ENCODE measurements at places on chromosomes 2 and 18.

- no peak for DNase-seq
- no peak overlapping the region for H3K27ac ChIP-seq
- H3K36me3 ChIP-seq, result no peaks in the 10 kb centered on the region
- H3K27me3 ChIP-seq, result no peaks in the 10 kb centered on the region
Measured at GRCh38 chr18:42611134-42611533, 504.4 kb downstream of the RIT2 start.

DNA sequence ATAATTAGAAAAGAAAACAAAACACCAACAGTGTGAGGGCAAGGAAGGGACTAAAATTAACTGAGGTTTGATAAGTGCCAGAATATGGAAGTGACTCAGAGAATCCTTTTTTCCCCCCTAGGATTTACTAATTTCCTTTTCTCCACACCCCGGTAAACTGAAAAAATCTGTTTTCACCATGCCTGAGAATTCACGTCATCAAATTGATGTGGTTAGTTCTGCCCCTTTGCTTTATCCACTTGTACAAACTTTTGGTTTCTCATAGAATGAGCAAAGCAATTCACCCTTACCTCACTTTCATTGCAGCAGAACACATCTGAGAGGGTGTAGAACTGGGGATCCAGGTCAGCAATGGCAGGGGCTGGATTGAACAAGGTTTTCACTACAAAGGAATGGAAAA is 57.8 kb downstream of the RBKS start:
- H3K4me1 ChIP-seq, result peaks cover 4% of the 10 kb centered on the region
- no peak for DNase-seq

DNA sequence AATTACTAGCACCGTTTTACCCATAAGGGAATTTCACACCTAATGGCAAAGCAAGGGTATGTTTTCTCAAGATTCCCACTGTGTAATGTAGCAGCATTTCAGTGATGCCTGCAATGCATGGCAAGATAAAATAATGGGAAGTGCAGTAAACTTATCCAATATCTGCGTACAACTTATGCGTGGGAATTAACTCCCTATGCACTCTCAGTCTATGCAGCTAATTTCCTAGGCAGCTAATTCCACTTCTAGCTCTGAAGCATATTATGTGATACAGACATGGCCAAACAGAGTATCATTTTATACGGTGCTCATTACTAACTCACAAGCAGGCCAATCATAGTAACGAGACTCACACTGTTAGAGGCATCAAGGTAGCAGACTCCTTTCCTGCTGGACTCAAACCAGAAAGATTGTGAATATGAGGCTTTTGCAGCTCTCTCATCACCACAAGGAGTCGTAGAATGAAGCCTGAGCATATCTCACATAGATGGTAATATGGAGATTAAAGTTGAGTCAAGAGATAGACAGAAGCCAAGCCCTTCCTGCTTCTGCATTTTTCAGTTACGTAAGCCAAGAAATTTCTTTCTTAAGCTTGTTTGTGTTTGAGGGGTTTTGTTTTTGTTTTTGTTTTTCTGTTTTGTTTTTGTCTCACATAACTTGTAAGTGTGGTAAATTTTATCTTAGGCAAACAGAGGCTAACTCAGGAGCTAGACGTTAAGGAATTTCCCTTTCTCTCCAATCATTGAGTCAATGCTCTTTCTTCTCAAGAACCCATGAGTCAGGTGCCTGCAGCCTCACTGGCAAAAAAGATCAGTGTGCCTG is 34.8 kb upstream of the ITGAV start:
- H3K36me3 ChIP-seq, result no peaks in the 10 kb centered on the region
- H3K27ac ChIP-seq, result no peak overlapping the region
- DNase-seq, result no peak
- peaks cover 6% of the 10 kb centered on the region for H3K27me3 ChIP-seq

GRCh38 chr2:224594840-224595239 is 9.7 kb upstream of the CUL3 start:
- no peaks in the 10 kb centered on the region for H3K36me3 ChIP-seq
- no peak overlapping the region for H3K4me3 ChIP-seq
- no peak for DNase-seq
- no peaks in the 10 kb centered on the region for H3K27me3 ChIP-seq
- no peaks in the 10 kb centered on the region for H3K4me1 ChIP-seq

DNA sequence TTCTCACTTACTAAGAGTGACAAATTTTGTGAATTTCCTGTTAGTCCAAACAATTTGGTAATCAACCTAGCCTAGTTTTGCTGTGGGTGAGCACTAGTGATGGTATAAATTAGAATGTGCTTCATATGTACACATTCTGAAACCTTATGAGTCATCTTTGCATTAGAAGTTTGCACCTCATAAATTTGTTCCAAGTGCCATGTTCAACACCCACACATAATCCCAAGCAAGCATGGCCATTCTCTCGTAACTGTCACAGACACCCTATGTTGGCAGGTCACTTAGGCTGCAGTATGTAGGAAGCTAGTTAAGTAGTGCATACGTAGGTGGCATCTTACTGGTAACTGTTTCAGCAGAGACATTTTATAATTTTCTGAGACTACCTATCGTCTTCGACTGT is 46.9 kb downstream of the NAB1 start:
- no peaks in the 10 kb centered on the region for H3K27me3 ChIP-seq
- peak overlapping the region; percentile 78 for H3K27ac ChIP-seq
- DNase-seq, result no peak
- peaks cover 47% of the 10 kb centered on the region for H3K4me1 ChIP-seq
- H3K36me3 ChIP-seq, result peaks cover 39% of the 10 kb centered on the region
- H3K4me3 ChIP-seq, result peak overlapping the region; percentile 33

DNA sequence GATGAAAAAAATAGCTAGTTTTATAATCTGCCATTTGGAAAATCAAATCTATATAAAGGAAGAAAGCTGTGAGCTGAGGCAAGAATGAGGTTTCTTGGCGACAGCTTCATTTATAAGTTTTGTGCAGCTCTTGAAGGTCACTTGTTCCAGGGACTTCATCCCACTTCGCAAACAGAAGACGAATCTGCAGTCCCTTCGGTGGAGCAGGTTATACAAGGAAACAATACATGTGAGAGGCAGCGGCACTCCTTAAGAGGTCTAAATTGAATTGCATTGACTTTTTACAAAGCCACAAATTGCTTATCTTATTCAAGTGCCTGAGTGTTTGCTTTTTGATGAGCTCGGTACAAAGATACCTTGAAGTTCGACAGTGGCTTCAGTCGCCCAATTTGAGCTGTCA is 72.2 kb downstream of the C1QL2 start:
- H3K36me3 ChIP-seq, result no peaks in the 10 kb centered on the region
- no peaks in the 10 kb centered on the region for H3K27me3 ChIP-seq
- no peak overlapping the region for H3K27ac ChIP-seq
- DNase-seq, result no peak
- no peak overlapping the region for H3K4me3 ChIP-seq
- no peaks in the 10 kb centered on the region for H3K4me1 ChIP-seq

GRCh38 chr2:69007603-69008002 is 5.4 kb upstream of the ANTXR1 start:
- no peaks in the 10 kb centered on the region for H3K36me3 ChIP-seq
- DNase-seq, result no peak
- H3K4me1 ChIP-seq, result peaks cover 3% of the 10 kb centered on the region
- peaks cover 40% of the 10 kb centered on the region for H3K27me3 ChIP-seq
- H3K27ac ChIP-seq, result no peak overlapping the region

DNA sequence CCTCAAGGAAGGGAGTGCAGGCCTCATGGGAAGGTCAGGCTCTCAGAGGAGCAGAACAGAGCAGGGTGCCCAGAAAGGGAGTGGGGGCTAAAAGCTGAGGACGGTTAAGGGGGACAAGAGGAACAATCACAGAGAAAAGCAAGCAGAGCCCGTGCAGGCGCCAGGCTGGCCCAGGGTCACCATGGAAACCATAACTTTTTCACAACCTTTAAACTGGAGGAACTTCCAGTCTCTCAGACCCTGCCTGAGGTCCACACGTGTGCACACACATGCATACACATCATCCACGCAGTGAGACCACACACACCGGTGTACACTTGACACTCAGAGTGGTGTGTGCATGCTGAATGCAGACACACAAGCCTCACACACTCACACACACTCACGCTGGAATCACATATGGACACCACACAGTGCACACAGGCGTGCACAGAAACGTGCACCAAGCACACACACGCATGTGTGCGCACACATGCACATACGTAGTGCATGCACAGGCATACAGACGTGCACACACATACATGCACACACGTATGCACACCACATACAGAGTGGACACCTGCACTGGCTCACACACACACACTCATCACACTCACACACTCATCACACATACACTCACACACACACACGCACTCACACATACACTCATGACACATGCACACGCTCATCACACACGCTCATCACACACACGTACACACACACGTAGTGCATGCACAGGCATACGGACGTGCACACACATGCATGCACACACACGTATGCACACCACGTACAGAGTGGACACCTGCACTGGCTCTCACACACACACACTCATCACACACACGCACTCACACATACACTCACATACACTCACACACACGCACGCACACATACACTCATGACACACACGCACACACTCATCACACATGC is 37.2 kb upstream of the SNED1 start:
- H3K4me1 ChIP-seq, result no peaks in the 10 kb centered on the region
- H3K4me3 ChIP-seq, result no peak overlapping the region
- no peak for DNase-seq
- H3K36me3 ChIP-seq, result no peaks in the 10 kb centered on the region
- H3K27me3 ChIP-seq, result no peaks in the 10 kb centered on the region
- no peak overlapping the region for H3K27ac ChIP-seq

DNA sequence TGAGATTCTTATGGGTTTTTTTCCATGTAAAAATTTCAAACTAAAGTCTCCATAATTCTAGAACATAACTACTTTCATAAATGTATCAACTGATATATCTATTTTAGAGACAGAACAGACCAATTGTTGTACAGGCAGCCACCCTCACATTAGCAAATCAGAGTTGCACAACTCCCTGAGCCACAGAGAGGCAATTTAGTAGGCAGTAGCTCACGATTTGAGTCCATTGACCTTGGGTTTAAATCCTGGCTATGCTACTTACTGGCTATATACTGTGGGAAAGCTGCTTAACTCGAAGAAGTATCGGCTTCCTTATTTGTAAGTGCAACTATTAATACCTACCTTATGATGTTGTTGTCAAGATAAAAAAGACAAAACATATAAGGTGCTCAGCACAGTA is 16.2 kb downstream of the MTIF2 start:
- H3K27me3 ChIP-seq, result no peaks in the 10 kb centered on the region
- H3K27ac ChIP-seq, result no peak overlapping the region
- peaks cover 1% of the 10 kb centered on the region for H3K4me1 ChIP-seq
- H3K4me3 ChIP-seq, result no peak overlapping the region
- peaks cover 85% of the 10 kb centered on the region for H3K36me3 ChIP-seq
- DNase-seq, result no peak

GRCh38 chr18:3984163-3984757 is 470.8 kb downstream of the DLGAP1 start:
- peaks cover 22% of the 10 kb centered on the region for H3K4me1 ChIP-seq
- H3K27ac ChIP-seq, result no peak overlapping the region
- H3K27me3 ChIP-seq, result peaks cover 7% of the 10 kb centered on the region
- H3K36me3 ChIP-seq, result no peaks in the 10 kb centered on the region
- DNase-seq, result no peak

GRCh38 chr2:61405813-61406212 is 65.1 kb downstream of the USP34 start:
- H3K36me3 ChIP-seq, result peaks cover 52% of the 10 kb centered on the region
- peaks cover 15% of the 10 kb centered on the region for H3K4me1 ChIP-seq
- H3K27me3 ChIP-seq, result no peaks in the 10 kb centered on the region
- no peak overlapping the region for H3K27ac ChIP-seq

DNA sequence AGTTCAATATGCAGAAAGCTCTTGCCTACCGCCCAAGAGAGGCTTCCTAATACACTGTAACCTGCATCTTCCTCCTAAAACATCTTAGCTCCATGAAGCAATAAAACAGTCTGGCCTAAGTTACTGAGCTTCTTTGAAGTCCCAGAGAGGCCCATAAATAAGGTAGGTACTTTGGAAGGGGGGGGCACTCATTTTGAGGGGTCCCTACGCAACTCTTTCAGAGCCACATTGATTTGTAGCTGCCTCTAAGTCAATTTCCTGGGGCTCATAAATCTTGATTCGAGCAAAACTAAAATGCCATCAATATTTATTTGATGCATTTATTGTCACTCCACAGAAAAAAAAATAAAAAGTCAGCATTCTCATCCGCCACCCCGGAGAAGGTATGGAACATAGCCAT is 60.4 kb upstream of the SIX2 start:
- no peak overlapping the region for H3K4me3 ChIP-seq
- H3K27ac ChIP-seq, result no peak overlapping the region
- no peaks in the 10 kb centered on the region for H3K36me3 ChIP-seq

- no peak overlapping the region for H3K27ac ChIP-seq
- peaks cover 2% of the 10 kb centered on the region for H3K27me3 ChIP-seq
- no peaks in the 10 kb centered on the region for H3K36me3 ChIP-seq
Measured at GRCh38 chr18:60157810-60158209, 214.8 kb downstream of the MC4R start.

- H3K36me3 ChIP-seq, result no peaks in the 10 kb centered on the region
- no peak for DNase-seq
- H3K4me3 ChIP-seq, result no peak overlapping the region
- H3K27ac ChIP-seq, result no peak overlapping the region
- H3K4me1 ChIP-seq, result peaks cover 2% of the 10 kb centered on the region
Measured at GRCh38 chr2:236605345-236605734, 35.7 kb downstream of the ACKR3 start.

- peaks cover 27% of the 10 kb centered on the region for H3K27me3 ChIP-seq
- H3K36me3 ChIP-seq, result no peaks in the 10 kb centered on the region
- H3K4me3 ChIP-seq, result no peak overlapping the region
- peak overlapping the region; percentile 50 for H3K27ac ChIP-seq
- no peak for DNase-seq
- peaks cover 56% of the 10 kb centered on the region for H3K4me1 ChIP-seq
Measured at GRCh38 chr2:134671513-134671912, 47.3 kb downstream of the TMEM163 start.

GRCh38 chr2:73970850-73971471 is 13.7 kb upstream of the TET3 start:
- DNase-seq, result peak; percentile 53
- H3K4me1 ChIP-seq, result peaks cover 61% of the 10 kb centered on the region
- H3K36me3 ChIP-seq, result no peaks in the 10 kb centered on the region
- peak overlapping the region; percentile 90 for H3K27ac ChIP-seq

- no peak overlapping the region for H3K4me3 ChIP-seq
- no peak overlapping the region for H3K27ac ChIP-seq
- H3K4me1 ChIP-seq, result no peaks in the 10 kb centered on the region
- DNase-seq, result no peak
- peaks cover 1% of the 10 kb centered on the region for H3K27me3 ChIP-seq
- H3K36me3 ChIP-seq, result no peaks in the 10 kb centered on the region
Measured at GRCh38 chr2:158049129-158049855, 52.4 kb upstream of the UPP2 start.

- H3K27me3 ChIP-seq, result peaks cover 44% of the 10 kb centered on the region
- DNase-seq, result no peak
- H3K36me3 ChIP-seq, result no peaks in the 10 kb centered on the region
Measured at GRCh38 chr2:65450810-65451209, 18.4 kb upstream of the SPRED2 start.

GRCh38 chr2:44942304-44943030 is 965 bp downstream of the SIX3 start:
- peaks cover 52% of the 10 kb centered on the region for H3K4me1 ChIP-seq
- H3K27me3 ChIP-seq, result peaks cover 88% of the 10 kb centered on the region
- H3K4me3 ChIP-seq, result peak overlapping the region; percentile 61
- H3K36me3 ChIP-seq, result no peaks in the 10 kb centered on the region
- peak; percentile 49 for DNase-seq

Data from activated T-cell treated with anti-CD3 and anti-CD28 coated beads, Interleukin-2, amount 50 U/mL, for 24 hours (primary cell).